DMS 273 treated with DMSO at 0.1 percent for 48 hours (cell line): ENCODE measurements at places on chromosomes 11 and 22.

DNA sequence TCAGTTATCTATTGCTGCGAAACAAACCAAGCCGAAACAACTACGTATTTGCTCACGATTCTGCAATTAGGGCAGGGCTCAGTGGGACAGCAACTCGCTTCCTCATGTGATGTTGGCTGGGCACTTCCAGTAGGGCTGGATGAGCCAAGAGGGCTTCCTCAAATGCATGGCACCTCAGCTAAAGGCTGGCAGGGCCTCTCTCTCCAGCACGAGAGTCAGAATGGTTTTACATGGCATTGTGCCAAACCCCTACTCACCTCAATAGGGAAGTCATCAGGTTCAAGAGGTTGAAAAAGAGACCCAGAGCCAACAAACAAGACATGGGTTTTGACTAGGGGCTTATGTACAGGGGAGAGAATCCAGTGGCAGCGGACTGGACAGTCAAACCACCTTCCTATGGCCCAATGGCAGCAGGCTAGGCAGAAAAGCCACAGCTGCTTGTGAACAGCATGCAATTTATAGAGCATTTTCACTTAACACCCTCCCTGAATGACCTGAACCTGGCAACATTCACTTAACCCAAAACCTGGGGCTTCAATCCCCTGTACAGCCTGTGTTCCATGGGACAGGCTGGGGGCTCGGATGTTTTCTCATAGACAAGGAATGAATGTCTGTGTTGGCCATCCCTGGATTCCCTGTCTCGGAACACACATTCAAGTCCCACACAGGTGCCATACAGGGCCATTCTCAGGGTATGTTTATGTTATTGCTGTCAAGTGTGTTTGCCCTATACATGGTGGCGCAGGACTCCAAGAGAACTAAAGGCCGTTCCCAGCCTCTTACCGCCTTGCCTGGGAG, 154.2 kb upstream of the NAV2 start:
- DNase-seq, result no peak

- peak; percentile 69 for DNase-seq
These were observed 2.0 kb upstream of the KDELR3 start for GRCh38 chr22:38465673-38466490.

- no peak for DNase-seq
These were observed 124.3 kb downstream of the DBX1 start for GRCh38 chr11:20035701-20036601.

DNA sequence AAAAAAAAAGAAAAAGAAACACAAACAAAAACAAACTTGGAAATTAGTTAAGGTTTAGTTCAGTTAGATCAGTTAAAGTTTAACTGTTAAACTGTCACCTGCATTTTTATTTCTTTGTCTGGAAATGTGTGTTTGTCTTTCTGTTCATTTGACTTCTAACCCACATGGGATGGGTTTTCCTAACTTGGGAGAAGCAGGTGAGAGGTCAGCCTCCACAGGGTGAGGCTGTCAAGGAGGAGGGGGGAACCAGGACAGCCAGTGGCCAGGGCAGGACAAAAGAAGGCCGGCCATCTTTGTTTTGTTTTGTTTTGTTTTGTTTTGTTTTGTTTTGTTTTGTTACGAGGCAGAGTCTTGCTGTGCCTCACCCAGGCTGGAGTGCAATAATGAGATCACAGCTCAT, 13.4 kb upstream of the GCAT start:
- no peak for DNase-seq

- DNase-seq, result no peak
These were observed 29.1 kb upstream of the ELFN2 start for GRCh38 chr22:37456346-37456745.

GRCh38 chr11:73227571-73228211, 9.6 kb downstream of the P2RY2 start:
- no peak for DNase-seq

- DNase-seq, result no peak
These were observed 41.9 kb downstream of the DNHD1 start for GRCh38 chr11:6538945-6539344.

GRCh38 chr11:3905080-3905953, 49.9 kb downstream of the STIM1 start:
- DNase-seq, result no peak

GRCh38 chr22:32745251-32745995, 56.1 kb upstream of the TIMP3 start:
- DNase-seq, result no peak

DNA sequence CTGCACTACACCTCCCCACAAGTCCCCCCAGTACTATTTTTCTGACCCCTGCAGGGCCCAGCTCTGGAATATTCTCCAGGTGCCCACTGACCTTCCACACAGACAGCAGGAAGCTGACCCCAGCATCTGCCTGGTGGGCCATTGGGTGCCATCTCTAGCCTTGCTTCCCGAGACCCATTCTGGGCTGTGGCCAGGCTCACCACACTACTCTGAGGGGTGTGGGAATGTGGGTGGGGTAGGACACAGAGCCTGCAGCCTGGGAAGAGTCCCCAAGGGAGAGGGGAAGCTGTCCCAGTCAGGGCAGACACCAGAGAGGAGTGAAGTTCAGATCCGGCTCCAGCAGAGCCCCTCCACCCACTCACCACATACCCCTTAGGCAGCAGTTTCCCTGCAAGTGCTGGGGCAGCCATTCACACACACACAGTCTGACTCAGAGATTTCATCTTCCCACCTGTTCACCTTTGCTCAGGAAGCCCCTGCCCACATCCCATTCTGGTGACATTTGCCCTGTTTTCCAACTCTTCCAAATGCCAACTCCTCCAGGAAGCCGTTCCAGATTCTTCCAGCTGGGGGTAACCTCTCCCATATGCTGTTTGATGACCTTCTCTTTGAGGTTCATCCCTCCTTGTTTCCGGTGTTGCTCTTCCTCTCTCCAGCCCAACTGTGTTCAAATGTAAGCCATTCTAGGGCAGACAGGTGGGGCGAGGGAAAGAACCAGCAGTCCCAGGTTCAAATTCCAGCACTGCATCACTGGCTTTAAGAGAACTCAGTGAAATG, 1.9 kb downstream of the SLCO2B1 start:
- no peak for DNase-seq

DNA sequence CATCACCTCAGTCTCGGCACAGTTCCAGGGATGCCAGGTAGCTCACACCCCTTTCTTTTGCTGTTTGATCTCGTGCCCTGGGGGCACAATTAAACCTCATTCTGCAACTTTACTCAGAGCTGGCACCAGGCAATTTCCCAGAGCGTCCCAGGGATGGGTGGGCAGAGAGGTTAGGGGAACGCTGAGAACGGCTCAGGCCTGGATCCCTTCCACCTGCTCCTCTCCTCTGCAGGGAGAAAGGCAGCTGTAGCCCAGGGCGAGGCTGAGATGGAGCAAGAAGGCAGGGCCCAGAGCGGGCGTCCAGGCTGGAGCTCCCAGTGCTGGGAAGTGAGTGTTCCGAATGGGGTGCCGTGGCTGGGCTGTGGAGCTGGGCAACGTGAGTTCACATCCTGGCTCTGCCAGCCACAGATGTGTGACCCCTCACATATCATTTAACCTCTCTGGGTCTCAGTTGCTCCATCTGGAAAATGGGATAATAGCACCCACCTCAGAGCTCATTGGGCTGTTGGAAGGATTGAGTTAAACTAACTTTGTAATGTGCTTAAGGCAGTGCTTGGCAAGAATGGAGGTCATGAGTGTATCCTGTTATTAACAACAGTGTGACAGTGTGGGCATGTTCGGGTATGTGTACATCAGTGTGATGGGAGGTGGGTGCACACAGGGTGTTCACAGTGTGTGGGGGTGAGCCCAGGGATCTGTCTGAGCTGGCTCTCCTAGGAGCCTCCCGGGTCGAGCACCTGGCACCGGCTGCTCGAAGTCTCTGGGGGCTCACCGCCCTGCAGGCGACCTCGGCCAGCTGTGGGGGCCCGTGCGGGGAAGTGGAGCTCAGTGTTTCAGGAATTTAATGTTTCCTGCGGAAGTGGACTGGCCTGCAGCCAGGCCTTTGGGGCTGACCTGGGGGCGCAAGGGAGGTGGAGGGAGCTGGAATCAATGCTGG, 15.5 kb downstream of the OTUB1 start:
- no peak for DNase-seq

- no peak for DNase-seq
These were observed 66.7 kb downstream of the PACSIN2 start for GRCh38 chr22:42948294-42948693.

- no peak for DNase-seq
These were observed 1.4 kb upstream of the C22orf39 start for GRCh38 chr22:19448739-19449421.

- no peak for DNase-seq
These were observed 47.9 kb upstream of the SUSD2 start for GRCh38 chr22:24133187-24133965.

DNA sequence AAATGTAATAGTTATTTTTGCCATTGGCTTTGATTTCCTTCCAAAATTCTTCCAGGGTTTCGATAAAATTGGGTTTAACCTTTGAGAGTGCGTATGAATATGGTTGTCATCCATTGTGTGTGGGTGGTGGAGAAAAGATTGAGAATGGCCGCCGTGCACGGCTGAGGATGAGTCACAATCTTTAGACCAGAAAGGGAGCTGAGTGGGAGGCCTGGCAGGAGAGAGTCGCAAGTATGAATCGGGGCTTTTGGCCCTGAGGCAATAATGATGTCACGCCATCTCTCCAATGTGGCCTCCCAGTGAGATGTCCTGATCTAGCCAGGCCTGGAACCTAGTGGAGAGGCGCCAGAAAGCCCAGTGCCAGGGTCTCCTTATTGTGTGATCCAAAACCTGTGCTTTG, 33.1 kb upstream of the SMPD1 start:
- DNase-seq, result no peak

DNA sequence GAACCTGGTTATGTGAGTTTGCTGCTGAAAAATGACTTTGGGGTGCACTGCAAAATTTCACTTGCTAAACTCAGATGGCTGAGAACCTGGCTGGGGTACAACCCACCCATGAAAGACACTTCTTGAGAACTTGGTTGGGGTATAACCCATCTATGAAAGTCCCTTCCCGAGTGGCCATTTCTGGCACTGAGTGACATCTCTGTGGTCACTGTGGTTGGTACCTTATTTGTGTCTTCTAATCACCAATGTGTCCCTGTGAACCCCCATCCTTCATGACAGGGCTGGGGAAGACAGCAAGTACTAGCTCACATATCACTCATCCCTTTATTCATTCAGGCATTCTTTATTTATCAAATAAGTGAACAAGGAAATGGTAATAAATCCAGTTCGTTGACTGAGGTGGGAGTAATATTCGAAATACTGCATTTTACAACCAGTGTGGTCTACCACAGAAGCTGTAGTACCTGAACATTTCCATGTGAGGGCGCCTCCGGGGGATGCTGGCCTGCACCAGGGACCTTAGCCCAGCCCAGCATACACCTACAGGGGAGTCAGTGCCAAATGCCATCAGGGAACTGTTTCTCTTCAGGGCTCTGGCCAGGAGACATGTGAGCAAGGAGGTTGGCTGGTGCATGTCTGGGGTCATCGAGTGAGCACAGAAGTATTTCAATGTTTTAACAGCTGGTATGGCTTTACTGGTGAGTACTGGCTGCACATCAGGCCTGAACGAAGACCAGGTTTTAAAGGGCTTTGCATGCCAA, 122.1 kb downstream of the CSNK2A3 start:
- no peak for DNase-seq

DNA sequence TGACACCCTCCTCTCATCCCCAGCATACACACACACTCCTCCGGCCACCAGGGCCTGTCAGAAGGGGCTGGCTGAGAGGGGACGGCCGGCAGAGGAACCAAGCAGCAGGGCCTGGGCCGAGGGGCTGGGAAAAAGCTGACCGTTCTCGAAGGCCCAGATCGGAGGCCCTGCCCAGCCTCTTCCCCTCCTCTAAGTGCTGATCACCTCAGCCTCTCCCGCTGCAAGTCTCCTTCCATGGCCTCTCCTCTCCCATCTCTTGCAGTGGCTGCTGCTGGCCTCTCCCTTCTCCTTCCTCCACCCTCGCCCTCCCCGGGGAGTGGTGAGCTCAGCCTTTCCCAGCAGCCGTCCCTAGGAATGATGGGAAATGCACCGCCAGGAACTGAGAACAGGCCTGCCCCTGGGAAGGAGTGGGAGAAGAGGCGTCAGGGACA, 39.6 kb downstream of the ARRB1 start:
- no peak for DNase-seq

DNA sequence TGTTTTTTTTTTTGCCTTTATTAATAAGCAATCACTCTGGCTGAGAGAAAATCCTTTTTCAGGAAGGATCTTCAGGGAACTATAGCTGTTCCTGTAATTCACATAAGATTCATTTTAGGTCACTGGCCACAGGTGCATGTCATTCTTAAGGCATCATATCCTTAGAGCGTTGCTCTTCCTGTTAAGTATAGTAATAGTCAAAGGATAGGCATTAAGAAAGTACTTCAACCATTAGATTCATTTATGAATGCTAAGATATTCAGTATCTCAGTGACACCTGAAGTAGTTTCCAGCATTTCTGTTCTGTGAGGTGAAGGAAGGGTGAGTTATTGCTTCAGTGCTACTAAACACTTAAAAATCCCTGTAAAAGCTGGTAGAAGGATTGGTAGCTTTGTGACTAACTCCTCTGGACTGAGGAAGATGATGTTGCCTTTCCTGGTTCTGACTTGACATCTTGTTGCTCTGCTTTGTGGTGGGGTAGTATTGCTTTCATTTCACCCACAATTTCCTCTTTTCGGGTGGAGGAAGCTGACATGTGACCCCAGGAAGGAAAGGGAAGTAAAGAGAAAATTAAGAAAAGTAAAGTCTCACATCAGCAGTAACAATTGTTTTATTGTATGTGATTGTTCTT, 34.7 kb downstream of the RNF169 start:
- DNase-seq, result no peak

DNA sequence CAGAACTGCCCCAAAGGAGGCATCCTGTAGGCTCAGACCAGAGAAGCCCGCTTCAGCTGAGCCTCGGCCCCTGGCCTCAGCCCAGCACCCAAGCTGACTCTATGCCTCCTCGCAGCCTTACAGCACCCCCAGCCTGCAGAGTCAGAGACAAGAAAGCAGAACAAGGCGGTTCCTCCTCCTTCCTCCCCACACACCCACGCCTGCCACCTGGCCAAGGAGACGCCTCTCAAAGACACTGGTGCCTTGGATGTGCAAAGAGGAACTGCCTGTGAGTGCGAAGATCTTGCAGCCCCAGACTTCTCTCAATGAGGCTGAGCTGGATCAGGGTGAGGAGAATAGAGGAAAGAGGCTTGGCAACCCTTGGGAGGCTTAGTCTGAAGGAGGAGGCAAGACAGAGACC, 60.2 kb downstream of the PDE2A start:
- no peak for DNase-seq

GRCh38 chr11:70776914-70777532, 378.7 kb downstream of the CTTN start:
- DNase-seq, result no peak

DNA sequence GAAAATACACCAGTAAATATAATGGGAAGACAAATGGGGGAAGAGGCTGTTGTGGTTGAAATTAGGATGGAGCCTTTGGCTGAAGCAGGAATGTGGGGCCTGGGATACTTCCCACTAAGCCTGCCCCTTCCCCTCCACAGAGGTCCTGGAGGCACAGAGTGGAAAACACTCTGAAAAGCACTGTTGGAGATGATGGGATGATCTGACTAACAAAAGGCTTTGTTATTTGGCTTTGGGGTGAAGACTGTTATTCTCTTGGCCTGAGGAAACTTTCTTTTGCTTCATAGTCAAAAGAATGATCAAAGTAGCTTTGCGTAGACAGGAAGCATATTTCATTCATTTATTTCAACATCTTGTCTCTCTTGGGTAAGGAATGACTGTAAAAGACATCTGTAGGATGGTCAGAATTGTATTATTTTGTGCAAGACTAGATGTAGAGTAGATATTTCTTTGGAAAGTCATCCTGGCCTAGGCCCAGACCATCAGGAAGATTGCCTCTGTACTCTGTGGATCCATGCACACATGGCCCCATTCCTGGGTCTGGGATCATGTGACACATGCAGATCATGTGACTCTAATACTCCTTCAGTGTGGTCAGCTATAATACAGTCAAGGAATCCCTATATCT, 111.4 kb downstream of the SPON1 start:
- DNase-seq, result no peak
